Right cardiac atrium (tissue), 5 donors: ENCODE measurements at places on chromosomes 1 and 21. TPM values are rescaled to one million over a fixed set of nuclear protein-coding genes. Genes with fewer than 3 reads are reported as not detected.

Gene SPATA46
- not detected for total RNA-seq

Gene SPATA1
- total RNA-seq = 1.4 TPM

Gene CD1E
- 0.29 TPM for total RNA-seq

Gene CFHR4
- not detected for total RNA-seq

Gene PRKAA2
- total RNA-seq = 72.1 TPM

Gene S1PR1
- total RNA-seq = 54.2 TPM

Gene USH2A
- total RNA-seq = 4.8 TPM

DNA sequence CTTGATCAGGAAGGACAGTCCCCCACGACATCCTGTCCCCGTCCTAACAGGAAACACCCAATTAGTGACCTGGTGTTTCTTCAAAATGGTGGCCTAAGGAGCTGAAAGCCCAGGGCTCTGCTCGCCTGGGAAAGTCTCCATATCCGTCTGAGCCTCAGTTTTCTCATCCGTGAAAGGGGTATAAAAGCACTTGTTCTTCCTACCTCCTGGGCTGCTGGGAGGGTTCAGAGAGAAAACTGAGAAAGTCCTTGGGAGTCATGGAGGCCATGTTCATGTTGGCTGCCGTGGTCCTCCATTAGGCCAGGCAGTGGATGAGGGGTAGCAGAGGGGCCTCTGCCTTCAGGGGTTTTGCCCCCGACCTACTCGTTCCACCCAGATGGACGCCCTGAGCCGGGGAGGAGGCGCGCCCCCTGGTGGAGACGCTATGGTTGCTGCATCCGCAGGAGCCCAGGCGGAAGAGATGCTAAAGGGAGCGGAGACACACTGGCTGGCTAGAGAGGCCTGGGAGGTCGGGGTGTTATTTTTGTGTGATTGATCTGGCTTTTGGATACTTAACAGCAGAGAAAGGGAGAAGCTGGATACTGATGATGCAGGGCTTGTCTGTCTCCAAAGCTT is 113.5 kb downstream of the PRDM2 start:
- peak; percentile 76 for DNase-seq

DNA sequence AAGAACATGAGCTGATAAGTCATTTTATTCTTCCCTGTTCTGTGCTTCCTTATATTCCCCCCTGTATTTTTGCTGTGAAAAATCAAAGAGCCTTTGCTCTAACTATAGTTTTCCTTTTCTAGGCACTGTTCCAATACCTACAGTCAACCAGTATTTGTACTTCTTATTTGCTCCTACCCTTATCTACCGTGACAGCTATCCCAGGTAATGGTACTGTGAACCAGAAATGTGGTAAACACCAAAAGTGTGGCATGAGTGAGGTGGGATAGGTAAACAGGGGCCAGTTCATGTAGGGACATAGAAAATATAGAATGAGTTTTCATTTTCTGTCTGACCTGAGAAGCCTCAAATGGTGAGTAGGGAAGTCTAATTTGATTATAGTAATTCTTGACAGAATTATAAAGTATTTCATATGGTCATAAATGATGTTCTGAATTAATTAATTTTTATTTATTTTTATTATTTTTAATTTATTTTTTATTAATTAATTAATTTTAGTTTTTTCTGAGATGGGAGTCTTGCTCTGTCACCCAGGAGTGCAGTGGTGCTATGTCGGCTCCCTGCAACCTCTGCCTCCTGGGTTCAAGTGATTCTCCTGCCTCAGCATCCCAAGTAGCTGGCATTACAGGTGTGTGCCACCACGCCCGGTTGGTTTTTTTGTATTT is 22.9 kb upstream of the AXDND1 start:
- no peak for DNase-seq

- no peak for DNase-seq
Observed at GRCh38 chr1:47771751-47772150, 225.4 kb downstream of the TRABD2B start.

GRCh38 chr21:35504277-35504676 is 455.2 kb upstream of the RUNX1 start:
- DNase-seq = no peak

GRCh38 chr1:154578058-154578418 is 10.5 kb downstream of the CHRNB2 start:
- peak; percentile 55 for DNase-seq

DNA sequence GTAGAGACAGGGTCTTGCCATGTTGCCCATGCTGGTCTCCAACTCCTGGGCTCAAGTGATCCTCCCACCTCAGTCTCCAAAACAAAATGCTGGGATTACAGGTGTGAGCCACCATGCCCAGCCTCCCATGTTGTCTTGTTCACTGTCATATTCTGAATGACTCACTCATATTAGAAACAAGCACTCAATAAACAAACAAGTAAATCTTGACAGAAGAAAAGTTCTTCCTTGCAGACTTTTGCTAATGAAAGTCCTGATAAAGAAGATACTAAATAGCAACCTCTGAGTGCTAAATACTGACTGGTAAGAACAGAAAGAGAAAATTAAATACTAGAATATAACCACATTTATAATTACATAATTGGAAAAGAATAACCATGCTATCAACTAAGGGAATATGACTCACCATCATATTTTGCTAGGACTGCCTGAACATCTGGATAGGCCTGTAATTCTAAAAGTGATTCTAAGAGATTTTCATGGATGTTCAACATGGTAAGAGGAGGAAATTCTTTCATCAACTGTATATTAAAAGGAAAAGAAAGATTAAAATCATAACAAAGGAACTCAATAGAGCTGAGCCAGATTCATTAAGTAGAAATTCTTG is 37.3 kb downstream of the ST7L start:
- no peak for DNase-seq

- no peak for DNase-seq
Observed at GRCh38 chr1:59089922-59090457, 206.9 kb upstream of the FGGY start.

DNA sequence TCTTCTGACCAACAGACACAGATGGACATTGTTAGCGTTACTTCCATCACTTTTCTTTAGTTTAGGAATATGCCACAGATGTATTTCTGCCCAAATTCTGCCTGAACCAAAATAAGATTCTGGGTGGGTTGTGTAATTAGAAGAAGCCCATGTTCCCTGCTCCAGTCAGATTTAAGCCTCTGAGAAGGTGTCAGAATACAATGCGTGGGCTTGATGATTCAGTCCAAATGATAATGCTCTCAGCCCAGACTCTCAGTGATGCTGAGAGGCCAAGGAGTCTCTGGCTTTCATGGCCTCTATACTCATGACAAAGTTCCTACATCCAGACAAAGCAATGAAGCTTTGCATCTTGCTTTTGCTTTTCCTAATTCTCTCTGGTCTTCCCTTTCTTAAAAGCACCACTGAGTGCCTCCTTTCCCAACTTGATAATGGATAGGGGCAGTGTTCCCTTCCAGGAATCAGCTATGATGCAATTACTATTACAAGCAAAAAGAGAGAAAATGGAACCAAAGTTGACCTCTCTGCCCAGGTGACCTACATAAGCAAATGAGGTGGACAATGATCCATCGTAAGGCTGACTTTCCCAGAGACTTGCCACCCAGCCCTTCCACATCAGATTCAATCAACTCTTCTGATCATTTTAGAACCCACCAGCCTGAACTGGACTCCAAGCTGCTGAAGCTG is 8.8 kb downstream of the SEC16B start:
- DNase-seq = no peak

DNA sequence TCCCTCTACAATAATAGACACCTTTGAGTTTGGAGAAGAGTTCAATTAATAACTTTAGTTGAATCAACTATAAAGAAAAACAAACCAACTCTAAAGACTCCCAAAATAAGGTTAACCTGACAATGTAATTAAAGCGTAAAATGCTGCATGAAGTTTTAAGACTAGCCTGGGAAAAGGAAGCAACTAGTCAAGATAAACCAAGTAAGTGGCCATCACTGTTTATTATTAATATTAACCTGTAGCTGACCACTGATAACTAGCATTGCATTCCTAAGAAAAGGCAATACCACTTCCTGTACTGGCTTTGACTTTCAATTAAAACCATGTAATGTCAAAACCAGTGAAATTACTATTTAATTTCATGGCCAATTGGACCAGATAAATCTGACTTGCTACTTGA is 3.0 kb downstream of the PPP1R15B start:
- no peak for DNase-seq
